ENCODE measurements at places on chromosomes 7 and 10.

- no peak for DNase-seq
Measured at GRCh38 chr7:153130052-153130451, 370.5 kb downstream of the ACTR3B start.

DNA sequence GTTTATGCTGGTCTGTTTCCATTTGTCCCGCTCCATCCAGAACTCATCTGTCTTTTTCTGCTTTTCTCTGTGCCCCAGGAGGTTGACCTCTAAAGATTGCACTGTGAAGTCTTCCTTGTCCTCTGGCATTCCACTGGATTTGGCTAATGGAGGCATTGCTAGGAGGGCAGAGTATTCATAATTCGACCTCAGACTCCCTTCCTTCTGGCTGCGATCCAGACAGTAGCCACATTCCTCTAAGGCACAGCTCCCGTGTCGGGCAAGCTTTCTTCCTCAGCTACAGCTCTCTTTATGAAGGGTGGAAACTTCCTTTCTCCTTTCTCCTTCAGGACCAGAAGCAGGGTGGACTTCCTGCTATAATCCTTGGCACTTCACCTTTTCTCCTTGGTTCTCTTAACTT, 175.9 kb downstream of the BAMBI start:
- no peak for DNase-seq

GRCh38 chr7:39951226-39952194, 1.5 kb downstream of the CDK13 start:
- peak; percentile 55 for DNase-seq

GRCh38 chr7:42768045-42768444, 143.8 kb downstream of the C7orf25 start:
- no peak for DNase-seq

- no peak for DNase-seq
Measured at GRCh38 chr10:13890233-13891127, 303.7 kb downstream of the PRPF18 start.

- no peak for DNase-seq
Measured at GRCh38 chr10:3757250-3757637, 27.8 kb downstream of the KLF6 start.

GRCh38 chr10:62050893-62051433, 149.5 kb downstream of the ARID5B start:
- peak; percentile 57 for DNase-seq

- DNase-seq, result no peak
Measured at GRCh38 chr10:79316671-79317431, 30.4 kb upstream of the PPIF start.

- DNase-seq, result no peak
Measured at GRCh38 chr10:71998840-71999194, 34.6 kb downstream of the CHST3 start.

DNA sequence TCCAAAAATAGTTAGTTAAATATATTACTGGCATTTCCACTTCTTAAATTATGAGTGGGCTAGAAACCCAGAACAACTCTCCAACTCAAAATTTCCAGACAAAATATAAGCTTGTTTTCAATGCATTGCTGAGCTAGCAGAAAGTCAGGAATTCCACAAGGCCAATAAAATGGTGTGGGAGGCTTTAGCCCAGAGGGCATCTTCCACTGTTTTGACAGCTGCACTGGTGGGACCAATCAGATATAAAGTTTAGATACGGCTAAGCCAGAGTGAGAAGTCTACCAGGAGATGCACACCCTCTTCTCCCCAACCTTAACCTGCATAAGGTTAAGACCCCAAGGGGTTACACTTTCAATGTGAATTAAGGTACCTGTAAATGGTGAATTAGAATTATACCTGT, 76.6 kb downstream of the AMPH start:
- no peak for DNase-seq

- no peak for DNase-seq
Measured at GRCh38 chr10:44807451-44807850, 103.7 kb upstream of the TMEM72 start.
